ENCODE measurements at places on chromosomes 4 and X. TPM values are rescaled to one million over a fixed set of nuclear protein-coding genes. Genes with fewer than 3 reads are reported as not detected.

ZFX gene
- total RNA-seq: 40.9 TPM

ACOX3 gene
- 23.6 TPM for total RNA-seq

SAP30 gene
- 29.6 TPM for total RNA-seq

CETN2 gene
- 12.0 TPM for total RNA-seq

MMGT1 gene
- 16.6 TPM for total RNA-seq

CSAG3 gene
- total RNA-seq: not detected

RNF212 gene
- total RNA-seq: not detected

MAGEA6 gene
- 0.16 TPM for total RNA-seq

TKTL2 gene
- total RNA-seq: not detected

SPANXC gene
- not detected for total RNA-seq

CFAP47 gene
- total RNA-seq: 0.03 TPM

C4orf36 gene
- total RNA-seq: 2.3 TPM

SMAD1 gene
- 13.8 TPM for total RNA-seq

MAOA gene
- 0.51 TPM for total RNA-seq

MAGEB4 gene
- total RNA-seq: not detected

ZNF518B gene
- total RNA-seq: 17.6 TPM

TLR2 gene
- 0.08 TPM for total RNA-seq

OTOP1 gene
- not detected for total RNA-seq

SRPK3 gene
- total RNA-seq: not detected

TMEM31 gene
- total RNA-seq: not detected

ESX1 gene
- total RNA-seq: not detected

ZCCHC13 gene
- not detected for total RNA-seq

TIGD2 gene
- total RNA-seq: 6.0 TPM

TRIML2 gene
- total RNA-seq: not detected

RADX gene
- 9.7 TPM for total RNA-seq

RIPPLY1 gene
- total RNA-seq: not detected

GPR34 gene
- 0.13 TPM for total RNA-seq

TIGD4 gene
- total RNA-seq: 0.45 TPM

TCP11X2 gene
- not detected for total RNA-seq

ARFIP1 gene
- 12.8 TPM for total RNA-seq

NSUN7 gene
- 0.21 TPM for total RNA-seq

LIMCH1 gene
- total RNA-seq: 0.15 TPM

NUDT11 gene
- total RNA-seq: not detected

DTHD1 gene
- total RNA-seq: 2.0 TPM

BBS12 gene
- total RNA-seq: 0.38 TPM

SMPX gene
- total RNA-seq: not detected

HTR2C gene
- total RNA-seq: not detected

ZIC3 gene
- total RNA-seq: not detected

SLC4A4 gene
- 0.44 TPM for total RNA-seq

FGF5 gene
- 3.4 TPM for total RNA-seq

AVPR2 gene
- not detected for total RNA-seq

STK32B gene
- total RNA-seq: not detected

SNCA gene
- not detected for total RNA-seq

BOD1L1 gene
- total RNA-seq: 32.3 TPM

CSN1S1 gene
- not detected for total RNA-seq

Measured in GM12878 (cell line).